HS-27A (cell line): ENCODE measurements at places on chromosomes 4 and X.

DNA sequence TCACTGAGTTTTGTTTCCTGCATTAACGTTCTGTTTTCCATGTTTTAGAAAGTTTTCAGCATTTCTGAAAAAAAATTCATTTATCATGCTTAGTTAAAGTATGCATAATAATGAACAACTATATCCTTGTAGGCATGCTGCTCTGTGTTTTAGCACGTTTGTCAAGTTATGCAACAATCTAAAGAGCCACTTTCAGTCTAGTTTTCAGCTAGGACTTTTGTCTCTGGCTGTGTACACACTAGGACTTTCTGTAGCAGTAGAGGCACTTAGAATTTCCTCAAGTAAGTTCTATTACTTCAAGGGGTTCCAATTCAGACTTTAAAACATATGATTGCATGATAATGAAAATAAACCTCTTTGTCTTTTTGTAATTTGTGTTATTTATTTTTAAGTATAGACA, 12.4 kb downstream of the DCAF8L1 start:
- no peak for DNase-seq

GRCh38 chrX:147901461-147902126, 10.1 kb upstream of the FMR1 start:
- DNase-seq, result no peak

- DNase-seq, result no peak
These were observed 85.9 kb downstream of the CASK start for GRCh38 chrX:41837270-41837944.

DNA sequence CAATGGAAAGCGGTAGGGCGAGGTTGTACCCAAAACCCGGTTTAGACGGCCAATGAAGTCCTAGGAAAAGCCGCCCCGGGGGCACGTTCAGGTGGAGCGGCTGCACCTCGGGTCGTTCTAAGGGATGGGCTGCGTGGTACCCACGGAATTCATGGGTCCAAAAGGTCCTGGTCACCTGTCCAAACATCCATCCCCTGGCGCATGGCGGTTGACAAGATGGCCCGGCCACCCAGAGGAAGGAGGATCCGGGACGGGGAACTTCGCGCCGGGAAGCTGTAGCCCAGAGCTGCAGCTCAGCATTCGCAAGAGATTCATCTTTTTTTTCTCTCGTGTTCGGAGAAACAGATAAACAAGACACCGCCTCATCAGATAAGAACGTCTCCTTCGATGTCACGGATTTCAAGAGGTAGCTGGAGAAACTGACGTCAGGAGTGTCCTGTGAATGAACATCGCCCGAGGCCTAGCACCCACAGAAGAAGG, 10.9 kb downstream of the PITX2 start:
- no peak for DNase-seq

- no peak for DNase-seq
These were observed 116.0 kb downstream of the APBB2 start for GRCh38 chr4:41098093-41099048.

DNA sequence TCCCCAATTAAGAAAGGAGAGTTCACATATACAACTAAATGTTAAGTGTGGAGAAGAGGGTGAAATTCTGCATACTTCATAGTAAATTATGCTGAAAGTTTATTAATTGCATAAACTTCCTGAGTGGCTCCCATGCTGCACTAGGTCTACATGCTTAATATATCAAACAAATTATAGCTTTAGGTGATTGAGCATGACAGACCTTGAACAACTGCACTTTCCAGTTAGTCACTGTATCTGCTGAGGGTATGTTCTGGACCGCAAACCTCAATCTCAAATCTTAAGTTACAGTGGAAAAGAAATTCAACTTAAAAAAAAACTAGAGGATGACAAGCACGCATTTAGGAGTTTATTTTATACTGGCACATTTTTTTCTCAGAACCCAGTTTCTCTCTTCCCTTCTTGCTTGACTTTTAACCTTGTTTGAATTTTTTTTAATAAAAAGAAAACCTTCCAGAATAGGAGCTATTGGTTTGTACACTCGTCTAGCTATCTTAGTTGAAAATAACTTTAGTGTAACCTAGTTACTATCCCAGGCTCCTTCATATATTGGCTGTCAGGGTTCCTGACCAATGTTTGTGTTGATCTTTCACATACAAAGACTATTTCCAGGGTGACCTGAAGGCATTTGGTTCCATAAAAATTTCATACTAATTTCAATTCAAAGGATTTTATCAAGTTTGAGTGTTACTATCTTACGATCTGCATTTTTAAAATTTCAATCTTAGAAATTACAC, 10.2 kb upstream of the FAM120C start:
- no peak for DNase-seq

DNA sequence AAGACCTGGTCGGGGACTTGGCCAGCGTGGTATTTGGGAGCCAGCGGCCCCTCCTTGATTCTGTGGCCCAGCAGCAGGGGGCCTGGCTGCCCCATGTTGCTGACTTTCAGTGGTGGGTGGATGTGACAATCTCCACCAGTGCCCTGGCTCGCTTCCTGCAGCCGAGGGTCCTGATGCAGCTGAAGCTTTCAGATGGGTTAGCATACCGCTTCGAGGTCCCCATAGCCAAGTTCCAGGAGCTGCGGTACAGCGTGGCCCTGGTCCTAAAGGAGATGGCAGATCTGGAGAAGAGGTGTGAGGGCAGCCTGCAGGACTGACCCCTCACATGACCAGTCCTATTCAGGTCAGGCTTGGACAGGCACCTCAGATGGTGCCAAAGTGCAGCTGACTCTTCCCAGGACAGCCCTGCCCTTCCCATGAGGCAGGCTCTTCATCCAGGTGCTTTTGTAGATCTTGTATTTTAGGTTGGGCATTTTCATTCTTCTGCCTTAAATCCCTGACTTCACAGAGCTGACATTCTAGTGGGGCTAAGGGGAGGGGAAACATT, 15.1 kb downstream of the LNX1 start:
- no peak for DNase-seq

- no peak for DNase-seq
These were observed 56.4 kb upstream of the PNPLA4 start for GRCh38 chrX:7983581-7983980.

GRCh38 chr4:56222514-56222913, 164.8 kb downstream of the AASDH start:
- DNase-seq, result no peak

DNA sequence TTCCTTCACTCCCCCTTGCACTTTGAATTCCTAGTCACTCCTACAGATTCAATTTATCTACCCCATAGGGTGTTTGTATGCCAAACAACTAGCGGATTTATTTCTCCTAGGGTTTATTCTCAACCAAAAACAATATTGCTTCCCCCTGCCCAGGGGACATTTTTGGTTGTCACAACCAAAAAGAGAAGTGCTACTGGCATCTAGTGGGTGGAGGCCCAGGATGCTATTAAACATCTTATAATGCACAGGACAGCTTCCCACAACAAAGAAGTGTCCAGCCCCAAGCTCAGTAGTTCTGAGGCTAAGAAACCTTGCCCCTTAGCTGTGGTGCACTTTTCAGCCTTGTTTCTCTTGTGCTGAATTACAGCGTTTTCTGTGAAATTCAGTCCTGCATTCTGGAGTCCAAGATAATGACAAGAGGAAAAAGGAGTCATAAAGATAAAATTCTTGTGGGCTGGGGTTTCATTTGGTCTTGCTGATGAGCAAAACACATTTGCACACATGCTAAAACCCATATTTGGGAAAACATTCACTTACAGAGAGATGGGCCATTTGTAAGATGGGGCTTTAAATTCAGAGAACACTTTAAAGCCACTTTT, 11.2 kb upstream of the SYTL4 start:
- DNase-seq, result no peak

GRCh38 chr4:20420916-20421602, 169.4 kb downstream of the SLIT2 start:
- no peak for DNase-seq

DNA sequence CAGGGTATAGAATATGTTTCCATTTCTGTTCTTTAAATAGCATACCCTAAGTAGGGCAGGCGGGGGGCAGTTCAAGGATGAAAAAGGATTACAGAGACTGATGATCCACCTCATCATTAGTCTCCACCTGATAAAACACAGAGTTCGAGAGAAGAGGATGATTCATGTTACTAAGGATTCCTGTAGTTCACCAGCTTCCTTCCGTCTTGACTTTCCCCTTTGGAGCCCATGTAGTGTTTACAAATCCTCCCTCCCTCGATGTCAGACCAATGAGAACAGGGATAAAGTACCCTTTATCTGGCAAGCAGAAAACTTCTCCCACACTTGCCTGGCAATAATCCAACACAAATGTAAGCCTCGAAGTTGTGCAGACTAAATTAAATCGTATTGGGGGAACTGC, 526.3 kb upstream of the FAM241A start:
- no peak for DNase-seq

GRCh38 chr4:113674251-113674650, 87.3 kb downstream of the CAMK2D start:
- no peak for DNase-seq

DNA sequence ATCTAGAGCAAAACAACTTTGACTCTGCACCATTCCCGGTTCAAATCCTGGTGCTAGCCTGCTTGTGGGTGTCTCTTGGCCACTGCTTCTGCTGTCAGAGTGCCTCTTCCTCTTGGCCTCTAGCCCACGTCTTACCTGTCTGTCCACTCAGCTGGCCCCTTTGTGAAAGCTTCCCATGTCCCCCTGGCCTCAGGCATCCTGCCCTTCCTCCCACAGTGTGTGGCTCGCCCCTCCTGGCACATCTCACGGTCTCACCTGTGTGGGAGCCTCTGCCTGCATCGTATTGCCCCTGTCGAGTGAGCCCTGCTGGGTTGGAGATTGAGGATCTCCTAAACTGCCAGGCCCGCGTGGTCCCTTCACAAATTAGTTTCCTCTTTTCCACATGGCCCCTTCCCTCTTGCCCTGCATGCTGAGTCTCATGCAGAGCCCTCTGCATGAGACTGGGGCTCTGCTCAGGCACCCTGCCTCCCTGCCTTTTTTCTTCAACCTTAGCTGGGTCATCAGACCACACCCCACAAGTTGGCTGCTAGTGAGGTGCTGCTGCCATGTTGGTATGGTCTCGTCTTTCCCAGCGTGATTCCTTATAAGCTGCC, 53.7 kb upstream of the TADA2B start:
- no peak for DNase-seq

DNA sequence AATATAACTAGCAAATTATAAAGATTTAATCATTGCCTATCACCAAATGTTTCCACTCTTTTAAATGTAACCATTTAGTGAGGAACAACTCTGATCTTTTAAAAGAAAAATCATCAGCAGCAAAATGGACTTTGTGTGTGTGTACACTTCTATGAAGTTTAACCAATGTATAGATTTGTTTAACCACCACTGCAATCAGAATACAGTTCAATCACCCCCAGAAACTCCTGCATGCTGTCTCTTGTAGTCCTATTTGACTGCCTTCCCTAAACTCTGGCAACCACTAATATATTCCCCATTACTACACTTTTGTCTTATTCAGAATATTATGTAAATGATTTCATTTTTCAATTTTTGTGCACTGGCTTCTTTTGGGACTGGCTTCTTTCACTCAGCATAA, 1.7 kb upstream of the TCEAL8 start:
- DNase-seq, result no peak

GRCh38 chr4:114386637-114387233, 211.9 kb upstream of the UGT8 start:
- DNase-seq, result no peak

DNA sequence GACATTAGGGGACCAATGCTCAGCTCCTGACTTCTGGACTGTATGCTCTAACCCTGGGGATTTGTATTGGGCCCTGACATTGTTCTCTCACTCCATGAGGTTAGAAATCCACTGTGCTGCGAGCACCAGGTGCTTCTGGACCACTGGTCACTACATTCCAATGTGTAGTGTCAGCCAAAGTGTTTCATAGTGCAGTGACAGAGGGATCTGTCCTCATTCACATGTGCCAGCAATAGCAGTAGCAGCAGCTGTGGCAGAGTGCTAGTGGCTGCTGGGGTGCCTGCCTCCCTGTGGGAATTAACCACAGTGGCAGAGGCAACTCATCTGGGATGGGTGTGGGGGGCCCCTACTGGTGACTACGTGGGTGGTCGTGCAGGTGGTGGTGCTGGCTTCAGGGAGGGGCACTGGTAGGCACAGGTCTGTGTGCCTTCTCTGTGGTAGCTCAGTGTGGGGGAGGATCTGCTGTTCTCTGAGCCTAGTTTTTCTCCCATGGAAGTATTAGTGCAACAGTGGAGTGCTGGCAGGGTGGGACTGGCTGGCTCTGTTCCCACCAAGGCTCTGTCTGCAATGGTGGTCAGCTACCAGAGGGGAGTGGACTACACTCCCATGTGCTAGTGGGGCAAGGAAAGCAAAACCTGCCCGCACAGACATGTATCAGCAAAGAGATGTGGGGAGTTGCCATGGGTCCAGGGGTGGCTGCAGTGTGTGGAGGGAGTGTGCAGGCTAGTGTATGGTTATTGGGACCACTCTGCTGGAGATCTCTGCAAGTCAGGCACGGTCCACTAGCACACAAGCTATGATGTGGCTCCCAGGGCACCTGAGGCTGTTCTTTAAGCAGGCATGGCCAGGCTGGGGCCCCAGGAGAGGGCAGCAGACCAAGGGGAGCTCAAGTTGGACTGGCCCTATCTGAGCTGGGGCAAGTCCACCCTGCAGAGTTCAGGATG, 78.5 kb downstream of the SCLT1 start:
- no peak for DNase-seq

DNA sequence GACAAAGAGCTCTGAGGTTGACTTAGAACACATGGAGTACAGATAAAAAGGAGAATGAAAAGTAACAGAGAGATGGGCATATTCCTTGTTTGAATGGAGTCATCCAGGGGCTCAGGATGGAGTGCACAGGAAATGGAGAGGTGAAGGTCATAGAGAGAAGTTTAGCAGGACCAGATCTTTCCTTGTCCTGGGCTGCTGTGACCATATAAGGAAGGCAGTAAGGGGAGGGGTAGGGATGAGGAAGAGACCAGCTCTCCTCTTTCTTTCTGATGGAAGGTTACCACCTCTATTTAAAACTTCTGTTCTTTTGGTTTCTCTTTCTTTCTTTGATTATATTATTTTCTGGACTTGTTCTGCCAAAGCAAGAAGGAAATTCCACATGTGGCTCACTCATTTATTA, 27.0 kb downstream of the AR start:
- no peak for DNase-seq
